ENCODE measurements at places on chromosomes 2 and 18.

DNA sequence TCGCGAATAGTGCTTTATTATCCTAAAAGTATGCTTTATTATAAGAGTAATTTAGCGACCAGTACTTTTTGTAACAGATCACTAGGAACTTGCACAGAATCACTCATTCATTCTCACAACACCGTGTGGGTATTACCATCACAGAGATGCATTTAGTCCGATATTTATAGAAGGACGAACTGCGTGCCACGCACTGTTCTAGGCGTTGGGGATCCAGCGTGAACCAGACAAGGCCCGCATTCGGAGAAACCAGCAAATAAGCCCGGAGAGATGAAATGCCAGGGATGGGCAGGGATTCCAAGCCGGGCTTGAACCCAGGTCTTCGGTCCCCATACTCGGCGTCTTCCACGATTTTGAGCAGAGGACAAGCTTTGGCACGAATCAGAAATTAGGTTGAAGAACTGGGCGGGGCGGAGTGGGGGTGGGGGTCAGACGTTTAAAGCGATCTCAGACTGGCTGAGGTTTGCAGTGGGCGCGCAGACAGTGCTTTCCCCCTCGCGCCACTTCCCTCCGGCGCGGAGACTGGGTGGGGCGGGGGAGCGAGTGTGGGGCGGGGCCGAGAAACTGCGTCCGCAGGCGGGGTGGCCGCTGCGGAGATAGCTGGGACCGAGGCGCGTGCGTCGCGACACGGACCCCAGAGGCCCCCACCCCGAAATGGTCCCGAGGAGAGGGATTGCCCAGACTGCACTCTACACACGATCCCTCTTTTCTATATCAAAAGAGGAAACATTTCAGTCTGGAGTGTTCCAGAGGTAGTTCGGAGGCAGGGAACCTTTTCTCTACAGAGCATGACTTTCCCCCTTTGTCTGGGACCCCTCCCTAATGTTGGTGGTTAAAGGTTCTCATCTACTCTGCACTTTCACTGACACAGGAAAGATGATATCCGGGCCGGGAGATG is 1.1 kb upstream of the CXCR4 start:
- peak; percentile 79 for DNase-seq

GRCh38 chr2:18408638-18409037 is 151.8 kb downstream of the RDH14 start:
- DNase-seq = no peak

DNA sequence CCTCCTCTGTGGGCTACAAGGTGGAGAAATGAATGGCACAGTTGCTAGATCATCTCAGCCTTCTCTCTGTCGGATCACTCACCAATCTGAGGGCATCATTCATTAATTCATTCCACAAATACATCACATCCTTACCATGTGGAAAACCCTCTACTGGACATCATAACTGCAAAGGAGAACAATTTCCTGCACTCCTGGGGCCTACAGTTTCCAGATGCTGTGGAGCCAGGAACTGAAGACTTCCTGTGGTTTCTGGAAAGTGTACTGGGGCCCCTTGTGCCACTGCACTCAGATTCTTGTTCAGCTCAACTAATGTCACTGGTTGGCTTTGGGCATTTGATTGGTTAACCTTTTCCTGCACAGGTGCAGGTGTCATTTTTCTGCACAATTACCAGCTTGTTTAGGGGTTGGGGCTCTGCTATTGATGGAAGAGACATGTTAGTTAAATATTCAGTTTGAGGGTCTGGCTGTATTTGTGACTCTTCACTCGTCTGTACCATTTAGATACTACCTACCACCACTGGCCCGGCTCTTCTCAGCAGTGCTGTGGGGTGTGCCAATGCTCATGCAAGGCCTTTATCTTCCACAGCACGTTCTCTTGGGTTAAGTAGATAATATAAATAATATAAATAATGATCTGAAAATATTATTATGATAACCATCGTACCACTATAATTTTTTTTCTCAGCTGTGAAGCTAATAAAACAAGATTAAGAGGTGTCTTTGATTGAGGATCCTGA is 427.3 kb downstream of the TSN start:
- DNase-seq = no peak

DNA sequence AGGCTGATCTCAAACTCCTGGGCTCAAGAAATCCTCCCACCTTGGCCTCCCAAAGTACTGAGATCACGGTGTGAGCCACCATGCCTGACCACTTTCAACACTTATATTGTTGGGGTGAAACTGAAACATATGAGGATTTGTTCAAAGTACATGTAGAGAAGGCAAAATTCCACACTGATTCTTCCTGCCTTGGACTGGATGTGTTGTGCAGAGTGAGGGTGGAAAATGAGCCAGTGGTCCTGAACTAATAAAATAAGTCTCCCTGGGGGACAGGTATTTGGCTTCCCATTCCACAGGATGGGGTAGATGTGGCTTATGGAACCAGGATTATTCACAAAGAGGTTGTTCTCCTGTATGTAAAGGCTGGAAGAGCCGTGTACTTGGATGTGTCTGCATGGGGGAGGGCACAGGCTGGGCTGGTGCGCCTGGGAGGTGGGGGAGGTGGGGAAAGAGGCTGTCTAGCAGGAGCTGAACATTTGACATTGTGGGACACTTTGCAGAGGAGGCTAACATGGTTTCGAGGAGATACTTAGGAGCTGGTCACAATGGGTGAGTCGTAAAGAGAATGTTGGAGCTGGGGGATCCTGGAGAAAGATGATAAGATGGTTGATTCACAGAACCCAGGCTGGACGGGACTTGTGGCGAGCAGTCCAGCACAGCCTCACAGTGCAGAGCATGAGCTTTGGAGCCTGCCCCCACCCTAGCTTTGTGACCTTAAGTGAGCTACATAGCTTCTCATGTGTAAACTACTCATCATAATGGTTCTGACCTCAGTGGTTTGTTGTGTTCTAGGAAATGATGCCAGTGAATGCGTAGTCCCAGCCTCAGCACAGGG is at the start of gene TXNDC2:
TSS of gene TXNDC2 (plus strand) at position 804 of the 835 bp plus-strand sequence. CDS start 708 bp downstream, outside the sequence.
- no peak for DNase-seq

DNA sequence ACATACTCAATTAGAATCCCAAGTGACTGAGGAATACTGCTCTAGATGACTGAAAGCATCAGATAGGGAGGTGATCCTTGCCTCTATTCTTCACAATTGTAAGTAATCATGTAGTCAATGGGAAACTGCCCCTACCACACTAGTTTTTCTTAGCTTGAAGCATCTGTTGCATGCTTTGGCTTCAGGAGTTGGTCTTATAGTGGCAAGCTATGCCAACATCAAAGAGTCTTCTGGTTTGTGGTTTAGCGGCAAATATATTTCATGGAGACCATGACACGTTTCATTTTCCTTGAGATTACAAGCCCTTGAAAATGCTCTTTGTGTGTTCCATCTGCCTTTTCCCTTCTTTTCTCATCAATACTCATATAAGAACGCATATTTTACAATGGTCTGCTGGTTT is 12.9 kb downstream of the DCC start:
- DNase-seq = no peak

DNA sequence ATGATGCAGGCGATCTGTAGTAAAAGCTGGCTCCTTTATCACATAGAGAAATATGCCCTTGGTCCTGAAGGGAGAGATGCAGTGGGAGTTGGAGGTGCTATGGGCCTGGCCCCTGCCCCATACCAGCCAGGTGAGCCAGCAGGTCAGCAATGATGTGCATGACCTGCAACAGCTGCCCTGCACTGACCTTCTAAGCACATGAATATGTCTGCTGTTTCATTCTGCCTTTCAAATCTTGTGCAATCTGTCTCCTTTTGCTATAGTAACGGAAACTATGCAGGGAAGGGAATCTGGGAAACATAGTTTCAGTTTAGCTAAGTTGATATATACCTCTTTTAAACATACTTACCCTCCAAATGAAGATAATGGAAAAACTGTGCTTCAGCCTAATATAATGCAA is 235.2 kb downstream of the TDRD15 start:
- DNase-seq = no peak

- DNase-seq = no peak
Observed at GRCh38 chr18:63514888-63515678, 27.1 kb upstream of the SERPINB12 start.

GRCh38 chr2:20456116-20456571 is 9.3 kb downstream of the RHOB start:
- DNase-seq = no peak

DNA sequence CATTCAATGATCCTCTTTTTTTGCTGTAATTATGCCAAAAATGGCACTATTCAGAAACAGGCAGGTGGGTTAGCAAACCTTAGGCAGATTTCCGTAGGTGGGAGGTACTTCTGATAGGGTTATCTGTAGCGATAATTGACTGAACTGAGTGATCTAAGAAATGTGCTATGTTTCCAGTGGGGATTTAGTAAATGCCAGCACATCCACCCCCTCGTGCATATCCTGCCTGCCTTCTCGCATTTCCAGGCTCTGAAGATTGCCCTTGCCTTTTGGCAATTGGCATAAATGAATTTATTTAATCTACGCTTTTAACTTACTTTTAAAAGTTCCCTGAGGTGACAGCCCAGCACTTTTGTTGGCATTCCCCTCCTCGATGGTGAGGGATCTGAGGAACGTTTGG is 576 bp upstream of the FSHR start:
- no peak for DNase-seq

DNA sequence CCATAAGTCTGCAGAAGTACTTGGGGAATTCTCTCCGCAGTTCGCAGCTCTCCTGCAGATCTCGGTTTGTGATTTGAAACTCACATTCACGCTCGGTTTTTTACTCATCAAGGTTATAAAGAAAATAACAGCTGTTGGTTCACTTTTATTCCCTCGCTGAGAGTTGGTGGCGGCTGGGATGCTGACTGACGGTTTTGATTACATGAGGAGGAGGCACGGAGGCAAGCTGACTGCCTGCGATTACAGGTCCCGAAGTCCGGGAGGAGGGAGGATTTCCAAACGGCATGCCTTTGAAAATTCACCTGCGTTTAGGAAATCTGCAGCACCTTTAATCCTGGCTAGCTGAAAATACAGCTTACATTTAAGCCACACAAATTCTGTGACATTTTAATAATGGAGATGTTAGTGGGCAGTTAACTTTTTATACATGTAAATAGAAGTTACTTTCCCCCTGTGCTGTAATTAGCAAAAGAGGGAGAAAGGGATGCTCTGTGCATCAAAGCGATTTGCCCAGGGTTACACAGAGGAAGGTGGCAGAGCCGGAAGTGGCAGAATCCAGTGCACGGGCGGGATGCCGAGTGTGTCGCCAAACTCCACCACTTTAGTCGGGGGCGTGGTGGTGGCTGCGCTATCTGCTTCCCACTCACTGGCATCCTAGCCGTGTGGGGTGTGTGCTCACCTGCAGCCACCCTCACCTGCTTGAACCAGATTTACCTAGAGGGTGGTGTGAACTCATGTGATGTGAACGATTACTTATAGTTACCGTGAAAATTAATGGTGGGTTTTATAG is 14.7 kb downstream of the AGAP1 start:
- DNase-seq = no peak

GRCh38 chr2:114526841-114527240 is 84.4 kb downstream of the DPP10 start:
- no peak for DNase-seq

DNA sequence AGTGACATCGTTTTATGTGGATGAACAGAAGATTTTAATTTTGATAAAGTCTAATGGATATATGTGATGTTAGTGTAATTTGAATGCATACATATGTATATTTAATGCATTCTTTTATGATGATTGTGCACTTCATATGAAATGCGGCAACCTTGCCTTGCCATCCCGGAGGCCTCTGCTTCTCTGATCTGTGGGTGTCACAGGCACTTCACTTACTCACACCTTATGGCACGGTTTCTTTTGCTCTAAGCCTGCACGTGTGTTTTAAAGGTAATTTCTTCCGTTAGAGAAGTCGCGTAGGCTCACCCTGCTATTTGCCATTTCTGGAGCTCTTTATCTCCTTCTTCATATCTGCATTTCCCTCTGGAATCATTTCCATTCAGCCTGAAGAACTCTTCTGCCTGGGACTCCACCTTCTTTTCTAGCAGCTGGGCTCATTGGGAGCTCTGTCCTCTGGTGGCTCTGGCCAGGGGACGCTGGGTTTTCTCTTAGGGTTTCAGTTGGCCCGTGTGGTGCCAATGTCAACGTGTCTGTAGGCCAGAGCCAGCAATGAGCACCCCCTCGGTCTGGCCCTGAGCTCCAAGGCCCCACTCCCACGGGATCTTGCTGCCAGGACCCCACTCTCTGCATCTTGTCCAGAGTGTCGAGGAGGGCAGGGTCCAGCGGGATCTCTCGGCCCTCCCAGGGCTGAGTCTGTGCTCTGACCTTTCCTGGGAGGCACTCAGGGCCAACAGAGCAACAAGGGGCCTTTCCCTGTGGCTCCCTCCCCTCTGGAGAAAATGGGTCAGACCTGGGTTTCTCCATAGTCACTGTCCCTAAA is 97.3 kb downstream of the RTP5 start:
- no peak for DNase-seq

DNA sequence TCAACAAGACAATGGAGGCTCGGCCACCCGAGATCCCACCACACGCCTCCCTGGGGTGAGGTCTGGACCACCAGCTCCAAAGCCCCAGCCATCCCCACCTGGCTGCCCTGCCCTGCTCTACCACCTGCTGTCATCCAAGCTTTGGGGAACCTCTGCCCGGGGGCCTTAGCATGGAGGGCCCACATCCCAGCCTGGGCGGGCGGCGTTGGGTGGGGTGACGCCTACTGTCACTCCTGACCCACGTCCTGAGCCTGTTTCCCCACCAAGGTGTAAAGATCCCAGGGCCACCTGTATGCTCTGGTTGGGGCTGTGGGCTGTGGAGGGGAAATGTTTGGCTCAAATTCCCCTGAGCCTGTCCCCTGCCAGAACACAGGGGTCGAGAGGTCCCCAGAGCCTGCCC is 437.6 kb downstream of the EIPR1 start:
- no peak for DNase-seq

DNA sequence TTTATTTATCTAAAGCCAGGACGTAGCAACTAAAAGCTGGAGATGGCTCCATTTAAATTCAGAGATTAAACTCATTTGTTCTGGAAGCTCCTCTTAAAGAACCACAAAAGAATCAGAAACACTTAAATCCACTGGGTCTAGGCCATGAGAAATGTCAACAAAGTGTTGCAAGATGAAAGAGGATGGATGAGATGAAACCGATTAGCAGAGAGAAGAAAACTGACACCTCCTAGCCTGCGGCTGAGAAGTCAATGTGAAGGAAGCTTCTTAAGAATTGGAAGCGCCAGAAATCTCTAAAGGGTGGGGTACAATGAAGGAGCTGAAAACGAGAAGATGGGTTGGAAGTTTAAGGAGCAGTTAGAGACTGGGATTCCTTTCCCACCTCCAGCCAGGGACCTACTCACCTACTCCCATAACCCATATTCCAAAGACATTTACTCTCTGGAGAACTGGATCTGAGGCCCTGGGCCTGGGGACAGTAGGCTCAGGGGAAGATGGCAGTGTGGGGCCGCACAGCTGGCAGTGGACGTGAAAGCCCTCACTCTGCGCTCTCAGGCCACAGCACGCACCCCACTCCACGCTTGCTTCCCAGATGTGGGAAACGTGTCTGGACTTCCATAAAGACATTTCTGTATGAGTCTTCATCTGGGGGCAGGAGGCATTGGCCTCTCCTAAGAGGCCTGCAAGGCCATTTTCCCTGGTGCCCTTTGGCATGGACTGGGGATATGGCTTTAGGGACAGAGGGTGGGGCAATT is 188.4 kb downstream of the LOXHD1 start:
- DNase-seq = no peak

DNA sequence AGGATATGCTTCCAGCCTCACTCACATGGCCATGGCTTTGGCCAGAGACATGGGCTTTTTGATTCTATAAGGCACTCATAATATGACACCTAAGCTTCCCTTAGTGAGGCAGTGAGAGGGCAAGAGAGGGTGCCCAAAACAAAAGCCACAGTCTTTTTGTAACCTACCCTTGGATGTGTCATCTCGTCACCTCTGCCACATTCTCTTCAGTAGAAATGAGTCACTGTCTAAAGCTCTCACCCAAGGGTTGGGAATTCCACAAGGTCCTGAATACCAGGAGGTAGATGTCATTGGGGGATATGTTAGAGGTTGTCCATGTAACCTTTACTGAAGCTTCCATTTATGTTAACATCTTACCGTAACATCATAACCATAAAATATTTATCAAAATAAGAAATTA is 108.4 kb downstream of the ALMS1 start:
- no peak for DNase-seq

Measured in NCI-H1694 treated with DMSO at 0.1 percent for 48 hours (cell line).